ENCODE measurements at places on chromosomes 13 and 19.

DNA sequence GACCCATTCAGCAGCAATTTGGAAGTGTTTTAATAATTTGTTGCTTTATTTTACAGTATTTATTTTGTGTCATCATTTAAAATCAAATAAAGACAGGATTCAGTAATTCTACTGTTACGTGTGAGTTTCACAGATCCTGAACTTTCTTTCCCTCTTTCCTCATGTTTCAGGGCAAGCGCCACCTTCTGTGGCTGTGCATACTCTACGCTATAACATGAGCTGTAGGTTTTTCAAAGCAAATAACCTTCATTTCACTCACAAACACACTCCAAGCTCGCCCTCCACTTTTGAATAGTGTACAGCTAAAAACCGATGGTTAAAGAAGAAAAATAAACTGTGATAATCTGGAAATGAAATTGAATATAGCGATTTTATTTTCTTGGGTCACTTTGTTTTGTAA, 753.3 kb downstream of the OLFM4 start:
- DNase-seq = no peak

- DNase-seq = no peak
Observed at GRCh38 chr19:44623080-44623479, 9.7 kb downstream of the IGSF23 start.

- no peak for DNase-seq
Observed at GRCh38 chr19:35553385-35554000, 8.1 kb downstream of the TMEM147 start.

- DNase-seq = no peak
Observed at GRCh38 chr13:109384491-109385241, 401.7 kb downstream of the IRS2 start.

DNA sequence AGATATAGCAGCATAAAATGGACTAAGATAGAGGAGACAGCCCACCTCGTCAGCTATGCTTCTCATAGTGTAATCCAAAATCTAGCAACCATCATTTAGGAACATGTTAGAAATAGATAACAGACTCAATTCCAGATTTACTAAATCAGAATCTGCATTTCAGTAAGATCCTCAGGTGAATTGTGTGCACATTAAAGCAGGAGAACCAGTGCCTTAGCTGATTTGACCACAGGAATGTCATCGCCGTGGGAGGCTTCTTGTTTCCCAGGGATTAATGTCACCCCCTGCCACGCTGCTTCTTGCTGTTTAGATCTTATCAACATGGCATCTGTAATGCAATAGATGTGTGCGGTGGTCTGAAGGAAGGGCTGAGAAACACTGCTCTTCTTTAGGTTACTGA, 84.0 kb downstream of the GPC5 start:
- DNase-seq = no peak

GRCh38 chr19:46232468-46232867, 2.9 kb downstream of the IGFL1 start:
- no peak for DNase-seq

DNA sequence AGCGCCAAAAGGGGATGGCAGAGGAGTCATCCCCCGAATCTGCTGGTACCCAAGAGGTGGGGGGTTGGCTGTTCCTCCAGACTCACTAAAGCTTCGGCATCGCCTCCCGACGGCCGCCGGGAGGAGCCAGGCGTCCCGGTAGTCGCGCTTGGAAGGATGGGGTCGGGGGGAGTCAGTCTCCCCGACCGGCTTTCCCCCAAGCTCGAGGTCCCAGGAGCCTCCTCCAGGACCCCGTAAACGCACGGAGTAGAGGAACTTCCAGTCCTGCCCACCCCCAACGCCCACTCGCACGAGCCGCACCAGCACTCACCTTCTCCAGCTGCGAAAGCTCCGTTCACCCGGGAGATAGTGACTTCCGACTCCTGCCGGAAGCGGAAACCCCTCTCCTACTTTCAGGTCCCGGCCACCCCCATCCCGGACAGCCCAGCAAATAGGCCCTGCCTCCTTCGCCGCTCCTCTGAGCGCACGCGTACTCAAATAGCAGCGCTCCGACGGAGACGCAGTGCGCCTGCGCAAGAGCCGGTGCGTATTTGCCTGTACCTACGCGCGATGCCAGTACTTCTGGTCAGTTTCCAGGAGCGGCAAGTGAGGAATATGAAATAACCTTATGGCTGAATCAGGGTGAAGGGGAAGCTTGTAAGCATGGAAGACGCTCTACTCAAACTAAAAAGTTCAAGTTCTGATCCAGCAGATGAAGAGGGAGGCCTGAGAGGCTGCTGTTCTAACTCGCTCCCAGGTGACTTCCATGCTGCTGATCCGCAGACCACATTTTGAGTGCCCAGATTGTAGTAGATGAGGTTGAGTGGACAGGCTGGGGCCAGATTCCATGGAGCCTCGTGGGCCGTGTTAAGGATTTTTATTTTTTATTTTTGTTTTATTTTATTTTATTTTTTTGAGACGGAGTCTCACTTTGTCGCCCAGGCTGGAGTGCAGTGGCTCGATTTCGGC, at the start of gene ELOF1:
Gene ELOF1, minus strand, starts transcription at position 350 of the 948 bp plus-strand sequence. CDS start 4,883 bp downstream, outside the sequence.
- DNase-seq = peak; percentile 88

DNA sequence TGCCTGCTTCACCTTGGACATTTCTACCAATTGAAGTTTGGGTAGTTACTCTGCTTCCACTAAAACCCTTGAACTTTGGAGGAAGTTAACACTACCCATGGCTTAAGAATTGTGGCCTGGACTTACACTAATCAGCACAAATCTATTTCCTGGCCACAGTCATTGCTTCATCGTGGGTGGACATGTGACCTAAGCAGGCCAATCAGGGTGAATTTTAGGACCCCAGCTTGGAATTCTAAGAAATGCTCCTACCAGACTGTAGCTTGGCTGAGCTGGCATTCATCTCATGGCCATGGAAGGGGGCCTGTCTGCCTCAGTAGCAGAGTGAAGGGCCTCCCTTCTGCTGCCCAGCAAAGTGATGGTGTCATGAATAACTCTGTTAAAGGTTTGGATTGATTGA, 58.3 kb upstream of the SLC15A1 start:
- DNase-seq = no peak

DNA sequence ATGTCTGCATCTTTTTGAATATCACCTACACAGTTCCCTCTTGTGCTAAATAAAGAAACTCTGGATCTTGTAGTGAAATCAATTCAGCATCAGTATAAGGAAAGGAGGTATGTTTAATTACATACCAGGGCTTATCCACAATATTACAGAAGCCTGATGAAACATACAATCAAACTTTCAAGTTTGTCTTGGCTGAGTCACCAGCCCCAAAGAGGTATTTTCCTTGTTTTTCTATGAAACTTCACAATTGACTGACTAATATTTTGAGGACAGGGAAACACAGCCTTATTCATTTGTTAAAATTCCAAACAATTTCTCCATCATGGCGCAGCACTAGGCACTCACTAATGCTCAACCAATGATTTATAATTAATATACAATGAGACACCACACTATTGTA, 952.4 kb downstream of the PCDH17 start:
- no peak for DNase-seq

DNA sequence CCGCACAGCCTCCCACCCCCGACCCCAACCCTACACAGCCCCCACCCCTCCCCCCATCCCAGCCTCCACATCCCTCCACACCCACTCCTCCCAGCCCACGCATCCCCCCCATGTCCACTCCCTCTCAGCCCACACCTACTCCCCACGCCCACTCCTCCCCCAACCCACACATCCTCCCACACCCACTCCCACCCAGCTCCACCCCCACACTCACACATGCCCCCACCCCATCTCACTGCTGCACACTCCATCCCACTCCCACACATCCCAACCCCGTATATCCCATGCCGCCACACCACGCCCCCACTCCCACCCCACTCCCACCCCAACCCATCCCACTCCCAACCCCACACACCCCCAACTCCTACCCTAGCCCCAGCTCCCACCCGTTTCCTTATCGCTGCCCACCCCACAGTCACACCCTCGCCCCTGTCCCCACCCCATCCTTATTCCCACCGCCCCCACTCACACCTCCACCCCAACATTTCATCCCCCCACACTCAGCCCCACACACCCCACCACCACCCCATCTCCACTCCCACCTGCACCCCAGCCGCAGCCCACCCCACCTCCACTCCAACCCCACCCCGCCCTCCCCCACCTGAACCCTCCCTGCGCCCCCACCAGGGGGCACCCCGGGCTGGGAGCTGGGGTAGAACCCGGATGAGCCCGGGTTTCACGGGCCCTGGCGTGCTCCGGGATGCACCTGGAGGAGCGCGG, 809 bp downstream of the TDRD12 start:
- DNase-seq = no peak

- DNase-seq = no peak
Observed at GRCh38 chr13:23984546-23984945, 87.2 kb upstream of the C1QTNF9B start.

- no peak for DNase-seq
Observed at GRCh38 chr19:11624069-11624463, 26.8 kb downstream of the ZNF627 start.

- DNase-seq = no peak
Observed at GRCh38 chr13:28137596-28137995, 749 bp upstream of the PAN3 start.

DNA sequence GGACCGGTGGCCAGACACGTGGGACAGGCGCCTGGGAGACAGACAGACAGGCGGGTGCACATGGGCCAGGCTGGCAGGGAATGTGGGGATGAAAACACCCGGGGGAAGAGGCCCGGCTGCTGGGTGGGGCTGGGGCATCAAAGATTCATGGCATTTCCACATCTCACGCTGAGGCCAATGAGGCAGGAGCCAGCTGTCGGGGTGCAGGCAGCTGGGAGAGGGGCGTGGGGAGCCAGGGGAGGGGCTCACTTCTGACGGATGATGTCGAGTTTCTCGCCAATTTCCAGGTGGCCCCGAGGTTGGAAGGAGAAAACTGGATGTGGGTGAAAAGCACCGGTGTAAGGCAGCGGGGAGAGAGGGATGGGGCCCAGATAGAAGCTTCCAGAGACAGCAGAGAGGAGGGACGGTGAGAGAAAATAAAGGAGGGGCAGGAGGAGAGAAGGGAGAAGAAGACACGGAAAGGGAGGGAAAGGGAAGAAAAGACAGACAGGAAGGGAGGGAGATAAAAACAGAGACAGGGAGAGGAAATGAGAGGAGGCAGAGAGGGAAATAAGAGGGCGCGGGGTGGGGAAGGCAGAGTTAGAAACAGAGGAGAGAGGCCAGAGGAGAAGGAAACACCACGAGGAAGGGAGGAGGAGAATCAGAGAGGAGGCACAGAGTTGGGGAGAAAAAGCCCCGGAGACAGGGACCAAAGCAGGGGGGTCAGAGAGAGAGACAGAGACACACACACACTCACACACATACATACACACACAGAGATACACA, 8.0 kb upstream of the CCER2 start:
- no peak for DNase-seq

DNA sequence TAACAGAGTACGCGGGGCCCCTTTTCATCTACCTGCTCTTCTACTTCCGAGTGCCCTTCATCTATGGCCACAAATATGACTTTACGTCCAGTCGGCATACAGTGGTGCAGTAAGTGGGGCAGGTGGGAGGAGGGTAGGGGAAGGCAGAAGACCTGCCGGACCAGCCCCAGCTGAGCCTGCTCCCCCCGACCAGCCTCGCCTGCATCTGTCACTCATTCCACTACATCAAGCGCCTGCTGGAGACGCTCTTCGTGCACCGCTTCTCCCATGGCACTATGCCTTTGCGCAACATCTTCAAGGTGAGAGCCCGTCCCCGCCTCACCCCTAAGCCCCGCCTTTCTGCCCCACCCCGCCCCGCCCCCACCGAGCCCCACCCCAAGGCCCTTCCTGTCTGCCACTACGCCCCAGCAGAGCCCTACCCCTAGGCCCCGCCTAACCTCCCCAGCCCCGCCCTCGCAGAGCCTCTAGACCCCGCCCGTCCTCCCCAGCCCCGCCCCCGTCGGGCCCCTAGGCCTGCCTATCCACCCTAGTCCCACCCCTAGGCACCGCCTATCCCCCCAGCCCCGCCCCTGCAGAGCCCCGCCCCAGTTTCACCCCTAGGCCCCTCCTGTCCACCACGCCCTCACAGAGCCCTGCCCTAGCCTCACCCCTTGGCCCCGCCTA, 7.7 kb downstream of the NDUFB7 start:
- DNase-seq = no peak

DNA sequence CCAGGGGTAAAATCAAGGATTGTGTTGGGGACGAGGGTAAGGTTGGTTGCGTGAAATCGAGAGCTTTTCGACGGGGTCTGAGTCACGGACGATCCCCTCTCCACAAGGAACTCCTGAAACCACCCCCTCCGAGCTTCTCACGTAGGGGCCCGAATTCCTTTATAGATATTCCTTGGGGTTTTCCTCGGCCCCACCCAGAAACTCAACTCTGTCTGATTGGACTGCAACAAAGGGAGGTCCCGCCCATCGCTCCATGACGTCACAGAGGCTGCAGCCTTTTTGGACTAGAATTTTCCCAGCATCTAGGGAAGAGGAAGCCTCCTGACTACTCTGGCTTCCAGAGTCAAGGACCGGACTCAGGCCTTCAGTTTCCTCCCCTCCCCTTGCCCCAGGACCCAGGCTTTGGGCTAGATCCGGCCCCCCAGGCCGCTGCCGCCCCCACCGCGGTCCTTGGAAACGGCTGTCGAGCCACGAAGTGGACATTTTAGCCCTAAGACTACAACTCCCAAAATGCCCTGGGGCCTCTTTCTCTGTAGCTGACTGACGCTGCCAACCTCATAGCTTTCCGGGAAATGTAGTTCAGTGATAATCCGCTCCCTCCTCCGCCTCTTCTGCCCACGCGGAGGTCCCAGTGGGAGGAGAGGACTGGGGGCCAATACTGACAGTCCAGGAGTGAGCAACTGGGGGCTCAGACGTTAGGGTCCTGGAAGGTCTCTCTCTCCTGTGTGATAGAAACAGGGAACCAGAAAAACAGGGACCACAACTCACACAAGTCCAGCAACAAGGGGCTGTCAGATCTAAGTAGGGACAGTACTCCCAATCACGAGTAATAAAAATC, at the start of gene IZUMO1:
Gene IZUMO1, minus strand, starts transcription at position 172 of the 838 bp plus-strand sequence. CDS start 1,050 bp downstream, outside the sequence.
- DNase-seq = no peak

DNA sequence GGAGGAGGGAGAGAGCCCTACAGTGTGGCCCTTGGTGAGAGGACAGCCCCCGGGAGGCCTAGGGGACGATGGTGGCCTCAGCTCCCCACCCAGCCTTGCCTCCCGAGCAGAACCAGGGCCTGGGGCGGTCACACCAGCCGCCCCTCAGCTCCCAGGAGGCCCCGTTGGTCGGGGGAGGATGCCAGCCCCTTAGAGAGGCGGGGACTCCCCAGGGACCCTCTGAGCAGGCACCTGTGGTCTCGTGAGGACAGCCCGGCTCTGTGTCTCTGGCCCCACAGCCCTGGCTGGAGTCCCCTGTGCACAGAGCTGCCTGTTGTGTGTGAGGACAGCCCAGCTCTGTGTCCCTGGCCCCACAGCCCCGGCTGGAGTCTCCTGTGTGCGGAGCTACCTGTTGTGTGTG, 158.8 kb downstream of the KDM4B start:
- DNase-seq = no peak

DNA sequence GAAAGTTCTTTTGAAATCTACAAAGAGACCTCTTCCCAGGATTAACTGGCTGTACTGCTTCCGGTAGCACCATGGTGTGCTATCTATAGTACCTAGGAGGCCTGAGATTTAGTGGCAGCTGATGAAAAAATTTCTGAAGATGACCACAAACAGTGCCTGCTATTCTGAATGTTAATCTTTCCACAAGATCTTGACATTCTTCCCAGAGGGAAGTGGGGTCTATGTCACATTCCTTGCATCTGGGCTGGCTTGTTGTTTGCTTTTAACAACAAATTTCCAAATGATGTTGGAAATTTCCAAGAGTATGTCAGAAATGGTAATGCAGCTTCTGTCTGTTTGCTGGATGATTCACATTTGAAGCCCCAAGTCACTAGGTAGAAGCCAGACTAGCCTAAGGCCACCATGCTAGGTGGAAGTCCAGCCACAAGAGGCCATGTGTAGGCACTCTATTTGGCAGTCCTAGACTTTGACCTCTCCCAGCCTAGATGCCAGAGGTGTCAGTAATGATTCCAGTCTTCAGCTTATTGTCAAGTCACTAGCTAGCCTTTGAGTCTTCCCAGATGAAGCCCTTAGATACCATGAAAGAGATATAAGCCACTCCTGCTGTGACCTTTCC, 22.1 kb downstream of the SPART start:
- DNase-seq = no peak
